ENCODE measurements at places on chromosomes 12 and 14.

- DNase-seq: peak; percentile 79
Observed at GRCh38 chr12:112116232-112117060, 7.9 kb upstream of the NAA25 start.

DNA sequence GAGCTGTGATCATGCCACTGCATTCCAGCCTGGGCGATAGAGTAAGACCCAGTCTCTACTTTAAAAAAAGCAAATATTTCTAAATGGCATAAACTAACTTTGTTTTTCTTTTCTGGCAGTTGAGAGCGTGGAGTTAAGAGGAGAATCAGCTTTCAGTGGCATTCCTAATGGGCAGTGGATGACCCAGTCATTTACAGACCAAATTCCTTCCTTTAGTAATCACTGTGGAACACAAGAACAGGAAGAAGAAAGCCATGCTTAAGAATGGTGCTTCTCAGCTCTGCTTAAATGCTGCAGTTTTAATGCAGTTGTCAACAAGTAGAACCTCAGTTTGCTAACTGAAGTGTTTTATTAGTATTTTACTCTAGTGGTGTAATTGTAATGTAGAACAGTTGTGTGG is 21.2 kb downstream of the TDG start:
- no peak for DNase-seq

GRCh38 chr12:76025601-76026575 is 5.7 kb downstream of the PHLDA1 start:
- no peak for DNase-seq

DNA sequence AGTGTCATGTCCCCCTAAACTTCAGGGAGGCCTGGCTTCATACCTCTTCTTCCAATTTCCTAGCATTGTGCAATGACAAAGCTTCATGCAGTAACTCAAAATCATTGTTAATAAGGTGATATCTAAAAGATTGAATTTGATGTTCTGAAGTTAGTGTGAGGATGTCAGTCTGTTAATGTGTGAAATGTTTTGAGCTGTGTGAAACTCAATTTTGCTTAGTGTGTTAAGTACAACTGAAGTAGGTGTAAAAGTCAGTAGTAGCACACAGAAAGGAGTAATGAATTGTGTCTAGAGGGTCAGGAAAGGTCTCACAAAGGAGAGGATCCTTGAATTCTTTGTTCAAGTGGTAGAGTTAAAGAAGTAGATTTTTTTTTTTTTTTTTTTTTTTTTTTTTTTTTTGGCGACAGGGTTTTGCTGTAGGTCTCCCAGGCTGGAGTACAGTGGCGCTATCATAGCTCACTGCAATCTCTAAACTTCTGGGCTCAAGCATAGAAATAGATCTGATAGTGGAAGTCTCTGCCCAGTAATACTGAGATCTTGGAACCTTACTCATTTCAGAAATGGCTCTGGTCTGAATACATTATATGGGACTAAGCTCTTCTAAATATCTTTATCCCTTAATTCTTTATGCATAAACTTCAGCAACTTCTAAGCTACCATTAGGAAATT is 63.9 kb downstream of the FUT8 start:
- DNase-seq: no peak

- no peak for DNase-seq
Observed at GRCh38 chr12:122491991-122492390, 8.7 kb downstream of the ZCCHC8 start.

DNA sequence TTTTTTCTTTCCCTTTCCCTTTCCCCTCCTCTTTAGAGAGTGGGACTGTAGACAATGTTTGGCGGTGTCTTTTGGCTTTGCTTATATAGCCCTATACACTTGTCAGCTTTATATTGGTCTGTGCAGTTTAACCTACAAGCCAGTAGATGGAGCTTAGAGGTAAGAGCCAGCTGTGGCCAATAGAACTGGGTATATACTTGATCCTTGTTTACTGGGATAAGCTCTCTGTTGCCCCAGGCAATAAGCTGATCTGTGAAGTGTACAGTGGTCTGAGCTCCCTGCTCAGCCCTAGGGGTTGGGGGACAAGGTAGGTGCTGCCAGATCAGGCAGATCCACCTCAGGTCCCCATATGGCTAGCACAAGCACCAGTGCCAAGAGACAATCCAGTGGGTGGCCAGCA is 434.1 kb downstream of the NOVA1 start:
- peak; percentile 23 for DNase-seq

DNA sequence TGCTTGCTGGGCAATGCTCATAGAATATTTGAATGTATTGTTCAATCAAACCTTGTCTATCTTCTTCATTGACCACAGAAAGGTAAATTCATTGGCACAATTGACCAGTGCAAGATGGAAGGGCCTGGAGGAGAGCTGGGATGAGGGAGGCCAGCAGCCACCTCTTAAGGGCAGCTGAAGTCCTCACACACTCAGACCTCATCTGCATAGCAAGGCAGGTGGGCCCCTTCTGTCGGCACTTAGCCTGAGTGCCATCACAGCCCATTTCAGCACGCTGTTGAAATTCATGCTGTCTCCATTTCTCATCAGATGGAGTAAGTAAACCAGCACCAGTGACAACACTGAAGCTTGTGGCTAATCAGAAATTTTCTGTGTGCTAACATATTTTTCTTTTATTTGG is 25.4 kb upstream of the HMGA2 start:
- DNase-seq: no peak

- DNase-seq: no peak
Observed at GRCh38 chr12:119239040-119239439, 60.3 kb downstream of the HSPB8 start.

GRCh38 chr12:99427104-99427503 is 220.4 kb upstream of the GARIN6 start:
- no peak for DNase-seq

DNA sequence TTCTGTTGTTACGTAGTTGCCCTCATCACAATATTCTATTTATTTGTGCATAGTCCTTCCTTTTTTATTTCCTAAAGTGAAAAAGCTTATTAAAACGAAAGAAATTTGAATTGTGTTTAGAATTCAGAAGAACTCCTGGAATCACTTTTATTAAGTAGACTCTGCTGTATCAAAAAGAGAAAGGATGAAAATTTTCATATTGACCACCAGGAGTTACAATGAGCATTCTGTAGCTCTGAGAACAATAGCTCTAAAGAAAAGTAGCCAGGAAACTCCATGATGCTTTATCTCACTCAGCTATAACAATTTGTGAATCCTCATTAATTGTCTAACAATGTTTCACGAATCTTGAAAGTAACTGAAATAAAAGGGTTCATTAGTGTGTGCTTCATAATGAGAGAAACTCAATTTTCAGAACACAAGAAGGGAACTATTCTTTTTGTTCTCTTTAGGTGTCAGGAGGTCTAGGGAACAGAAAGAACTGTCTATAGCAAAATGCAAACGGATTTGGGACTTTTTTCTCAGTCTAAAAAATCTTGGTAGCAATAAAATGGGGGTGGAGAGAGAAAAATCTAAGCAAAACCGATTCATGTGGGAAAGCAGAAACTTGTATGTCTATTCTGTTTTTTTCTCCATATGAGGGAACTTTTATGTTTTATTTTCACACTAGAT is 19.3 kb downstream of the ASCL1 start:
- no peak for DNase-seq

GRCh38 chr14:74616996-74617700 is 5.1 kb upstream of the LTBP2 start:
- no peak for DNase-seq

- DNase-seq: no peak
Observed at GRCh38 chr14:33404054-33404453, 465.4 kb downstream of the NPAS3 start.

GRCh38 chr12:97142737-97143410 is 235.8 kb downstream of the NEDD1 start:
- DNase-seq: no peak

All from HuH-7 (cell line).